ENCODE measurements at places on chromosomes 2 and 18.

DNA sequence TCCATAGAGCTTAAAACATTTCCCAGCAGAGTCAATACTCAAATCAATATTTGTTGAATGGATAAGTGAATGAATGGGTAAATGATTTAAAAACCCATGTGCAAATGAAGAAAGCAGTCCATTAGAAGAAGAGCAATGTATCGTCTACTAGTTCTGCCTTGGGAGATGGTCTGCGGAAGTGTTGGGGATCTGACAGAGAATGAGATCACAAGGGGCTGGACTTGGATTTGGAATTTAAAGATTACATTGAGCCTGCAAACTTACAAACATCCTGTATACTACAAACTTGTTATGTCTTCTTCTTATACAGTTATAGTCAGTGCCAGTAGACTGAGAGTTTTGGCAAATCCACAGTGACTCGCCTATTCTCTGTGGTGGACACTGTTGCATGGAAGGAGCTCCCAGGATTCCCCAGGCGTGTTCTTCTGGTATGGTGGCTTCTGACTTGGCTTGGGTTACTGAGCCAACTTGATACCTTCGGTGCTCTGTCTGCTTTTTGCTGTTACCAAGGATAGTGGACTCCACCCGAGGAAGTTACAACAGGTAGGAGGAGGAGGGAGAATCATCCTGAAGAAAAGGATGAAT is 163.3 kb upstream of the SERPINE2 start:
- DNase-seq = no peak
- no peak overlapping the region for H3K4me3 ChIP-seq
- H3K36me3 ChIP-seq = no peaks in the 10 kb centered on the region
- H3K4me1 ChIP-seq = no peaks in the 10 kb centered on the region
- peaks cover 7% of the 10 kb centered on the region for H3K27me3 ChIP-seq
- no peak overlapping the region for H3K27ac ChIP-seq

DNA sequence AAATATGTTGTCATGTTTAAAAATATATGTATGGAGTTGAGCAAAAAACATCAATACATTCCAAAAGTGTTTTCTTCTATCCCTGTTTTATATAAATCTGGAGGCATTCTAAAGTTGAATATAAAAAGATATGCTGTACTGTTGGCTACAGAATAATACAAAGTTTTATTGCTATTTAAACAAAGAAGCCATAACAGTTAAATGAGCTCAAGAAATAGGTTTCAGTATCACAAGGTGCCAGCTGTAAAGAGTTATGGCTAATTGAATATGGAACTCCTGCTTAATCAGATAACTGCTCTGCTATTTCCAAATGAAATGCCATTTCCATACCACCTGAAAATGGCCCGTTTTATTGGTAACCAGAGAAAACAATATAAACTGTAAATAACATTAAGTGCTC is 55.0 kb downstream of the LNPK start:
- H3K4me1 ChIP-seq = no peaks in the 10 kb centered on the region
- H3K27ac ChIP-seq = no peak overlapping the region
- no peak overlapping the region for H3K4me3 ChIP-seq
- H3K27me3 ChIP-seq = no peaks in the 10 kb centered on the region
- H3K36me3 ChIP-seq = peaks cover 7% of the 10 kb centered on the region

DNA sequence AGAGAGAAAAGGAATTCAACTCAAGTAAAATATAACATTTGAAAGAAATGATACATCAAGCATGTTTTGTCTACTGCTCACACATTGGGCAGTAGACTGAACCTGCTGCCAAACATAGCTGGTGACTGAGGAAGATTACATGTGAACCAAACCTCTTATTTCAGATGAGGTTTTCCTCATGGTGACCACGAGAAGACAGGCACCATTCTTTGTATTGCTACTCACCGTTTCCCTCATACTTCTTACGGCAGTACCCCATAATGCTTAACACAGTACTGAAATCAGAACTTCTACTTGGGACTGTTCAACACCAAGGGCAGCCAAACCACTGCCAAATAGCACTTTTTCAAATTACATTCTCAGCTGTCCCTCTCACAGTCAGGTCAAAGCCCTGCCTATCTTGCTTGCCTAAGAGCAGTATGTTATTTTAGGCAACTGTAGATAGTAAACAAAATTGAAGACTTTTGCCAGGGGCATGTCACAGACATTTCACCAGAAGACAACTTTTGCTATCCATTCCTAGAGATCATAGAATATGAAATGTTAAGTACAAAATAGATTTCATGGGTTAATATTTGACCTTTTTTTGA is 167.1 kb upstream of the DOK6 start:
- no peaks in the 10 kb centered on the region for H3K36me3 ChIP-seq
- H3K4me3 ChIP-seq = no peak overlapping the region
- DNase-seq = no peak

DNA sequence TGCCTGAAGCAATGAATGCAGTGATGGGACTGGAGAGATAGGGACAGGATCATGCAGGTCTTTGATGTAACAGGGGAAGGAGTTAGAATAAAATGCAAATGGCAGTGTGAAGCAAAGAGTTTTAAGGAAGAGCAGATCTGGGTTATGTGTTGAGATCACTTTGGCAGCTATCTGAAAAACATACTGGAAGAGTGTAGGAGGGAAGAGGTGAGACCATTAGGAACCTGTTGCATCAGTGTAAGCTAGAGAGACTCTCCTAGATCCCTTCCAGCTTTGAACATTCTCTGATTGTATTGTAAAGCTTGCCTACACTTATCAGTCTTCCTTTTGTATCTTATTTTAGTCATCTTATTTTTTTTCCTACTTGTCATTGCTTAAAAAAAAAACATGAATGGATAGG is 10.5 kb downstream of the ACVR2A start:
- no peaks in the 10 kb centered on the region for H3K4me1 ChIP-seq
- no peaks in the 10 kb centered on the region for H3K36me3 ChIP-seq
- H3K4me3 ChIP-seq = no peak overlapping the region
- no peak overlapping the region for H3K27ac ChIP-seq
- no peak for DNase-seq
- H3K27me3 ChIP-seq = no peaks in the 10 kb centered on the region

- no peak overlapping the region for H3K4me3 ChIP-seq
- DNase-seq = no peak
- peaks cover 2% of the 10 kb centered on the region for H3K36me3 ChIP-seq
- no peaks in the 10 kb centered on the region for H3K27me3 ChIP-seq
- no peak overlapping the region for H3K27ac ChIP-seq
- H3K4me1 ChIP-seq = no peaks in the 10 kb centered on the region
These were observed 24.7 kb downstream of the RNF103 start for GRCh38 chr2:86598966-86599365.

GRCh38 chr2:220123751-220124150 is 496.3 kb downstream of the SLC4A3 start:
- DNase-seq = no peak
- H3K4me1 ChIP-seq = no peaks in the 10 kb centered on the region
- H3K27ac ChIP-seq = no peak overlapping the region

- peaks cover 57% of the 10 kb centered on the region for H3K4me1 ChIP-seq
- H3K4me3 ChIP-seq = no peak overlapping the region
- H3K27ac ChIP-seq = no peak overlapping the region
- H3K27me3 ChIP-seq = no peaks in the 10 kb centered on the region
- no peak for DNase-seq
These were observed 7.9 kb upstream of the TET3 start for GRCh38 chr2:73976803-73977202.

DNA sequence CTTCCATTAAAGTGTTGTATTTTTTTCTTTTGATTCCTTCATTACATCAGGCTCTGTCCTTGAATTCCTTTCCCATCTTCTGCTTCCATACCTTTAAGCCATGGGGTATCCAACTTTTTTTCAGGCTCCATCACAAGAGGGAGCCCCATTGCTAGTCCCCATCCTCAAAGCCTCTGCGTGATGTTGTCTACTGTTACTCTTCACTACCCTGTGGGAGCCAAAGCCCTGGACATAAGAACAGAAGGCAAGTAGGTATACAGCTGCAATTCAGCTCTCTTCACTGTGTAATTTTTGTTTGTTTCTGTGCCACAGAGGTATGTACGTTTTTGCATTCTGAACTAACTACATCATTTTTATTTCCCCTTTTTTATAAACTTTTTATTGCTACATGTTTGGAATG is 36.6 kb upstream of the CCNYL1 start:
- no peak for DNase-seq
- no peak overlapping the region for H3K27ac ChIP-seq
- H3K4me3 ChIP-seq = no peak overlapping the region
- no peaks in the 10 kb centered on the region for H3K4me1 ChIP-seq
- no peaks in the 10 kb centered on the region for H3K27me3 ChIP-seq
